Dermis blood vessel endothelial cell (primary cell): ENCODE measurements at places on chromosomes 16 and 17. TPM values are rescaled to one million over a fixed set of nuclear protein-coding genes. Genes with fewer than 3 reads are reported as not detected.
A peak's percentile ranks its signal among the peaks of the same experiment; 100 is the strongest.

The ABI3 gene
- 12.9 and 21.7 TPM in 2 replicates for total RNA-seq

The SLC13A5 gene
- not detected in 2 replicates for total RNA-seq

The SHPK gene
- 21.8 and 29.0 TPM in 2 replicates for total RNA-seq

The CDT1 gene
- 5.8 and 22.2 TPM in 2 replicates for total RNA-seq

DNA sequence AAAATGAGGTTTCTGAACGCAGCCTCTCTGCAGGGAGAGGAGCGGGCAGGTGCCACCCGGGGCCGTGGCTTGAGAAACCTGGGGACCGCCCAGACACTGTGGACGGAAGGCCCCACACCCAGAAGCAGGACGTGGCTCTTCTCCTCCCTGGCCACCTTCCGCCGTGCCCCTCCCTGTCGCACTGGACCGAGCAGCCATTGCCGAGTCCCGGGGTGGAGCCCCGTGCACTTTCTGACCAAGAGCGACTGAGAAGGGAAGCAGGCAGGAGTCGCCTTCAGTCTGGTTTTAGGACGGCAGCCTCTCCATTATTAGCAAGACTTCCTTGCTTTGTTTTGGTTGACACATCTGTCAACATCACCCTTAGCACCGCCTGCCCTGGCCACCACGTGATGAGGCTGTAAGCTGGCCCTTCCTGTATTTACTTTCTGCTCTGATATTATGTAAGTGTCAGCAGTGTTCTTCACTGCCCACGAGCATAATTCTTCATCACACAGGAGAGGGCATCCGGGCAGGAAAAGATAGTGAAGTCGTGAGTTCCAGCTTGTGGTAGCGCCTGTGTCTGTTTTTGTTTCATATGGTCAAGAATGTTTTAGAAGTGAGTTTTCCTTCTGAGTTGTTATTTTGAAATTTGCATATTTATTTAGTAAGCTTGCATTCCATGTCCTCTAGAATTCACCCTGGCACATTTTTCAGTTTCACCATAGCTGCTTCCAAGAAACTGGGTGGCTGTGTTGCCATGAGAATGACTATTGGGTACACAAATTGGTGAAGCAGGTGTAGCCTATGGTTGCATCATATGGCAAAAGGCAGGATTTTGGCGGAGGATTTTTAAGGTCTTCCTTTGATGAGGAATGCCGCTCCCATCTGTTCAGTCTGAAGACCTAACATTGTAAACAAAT, 1.0 kb downstream of the HERPUD1 start:
- DNase-seq, result peak; percentile 90

- DNase-seq, result no peak
These were observed 16.9 kb downstream of the TRIM25 start for GRCh38 chr17:56896968-56897359.

- peak; percentile 49 for DNase-seq
These were observed 727 bp upstream of the TENT4B start for GRCh38 chr16:50152351-50152806.

DNA sequence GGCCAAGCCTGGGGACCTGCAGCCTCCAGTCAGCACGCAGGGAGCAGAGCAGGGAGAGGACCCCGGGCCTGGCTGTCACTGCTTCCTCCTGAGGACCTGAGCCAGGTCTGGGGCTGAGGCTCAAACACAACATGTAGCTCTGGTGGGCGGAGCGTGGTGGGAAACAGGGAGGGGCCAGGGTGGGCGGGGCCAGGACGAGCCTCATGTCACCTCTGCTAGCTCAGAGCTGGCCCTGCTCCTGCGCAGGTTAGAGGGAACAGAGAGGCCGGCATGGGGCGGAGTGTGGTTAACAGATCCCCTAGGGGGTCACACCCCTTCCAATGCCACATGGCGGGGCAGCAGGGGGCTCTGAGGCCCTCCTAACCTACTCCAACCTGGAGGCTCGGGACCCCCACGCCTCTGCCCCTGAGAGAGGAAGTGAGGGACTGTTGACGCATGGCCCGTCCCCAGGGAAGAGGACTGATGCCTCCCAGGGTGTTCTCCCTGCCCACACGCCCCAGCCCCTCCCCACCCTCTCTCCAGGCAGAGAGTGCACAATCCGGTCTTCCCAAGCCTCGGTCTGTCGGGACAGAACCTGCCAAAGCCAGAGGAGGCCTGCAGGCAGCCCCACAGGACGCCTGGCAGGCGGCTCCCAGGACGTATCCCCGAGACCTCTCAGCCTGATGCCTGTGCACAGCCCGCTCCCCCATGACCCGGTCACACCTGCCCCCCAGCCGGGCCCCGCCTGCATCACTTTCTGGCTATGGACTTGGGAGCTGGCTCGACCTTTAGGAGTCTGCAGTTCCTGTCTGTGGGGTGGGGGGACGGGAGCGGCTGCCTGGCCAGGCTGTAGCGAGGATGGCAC, 15.2 kb downstream of the PIEZO1 start:
- DNase-seq, result peak; percentile 42

- DNase-seq, result peak; percentile 15
These were observed 15.2 kb upstream of the C17orf78 start for GRCh38 chr17:37360632-37361031.

GRCh38 chr17:40364121-40364861, at the start of gene GJD3:
TSS of gene GJD3 (minus strand) at chr17:40364737. CDS start at chr17:40363815, 922 bp downstream.
- no peak for DNase-seq

DNA sequence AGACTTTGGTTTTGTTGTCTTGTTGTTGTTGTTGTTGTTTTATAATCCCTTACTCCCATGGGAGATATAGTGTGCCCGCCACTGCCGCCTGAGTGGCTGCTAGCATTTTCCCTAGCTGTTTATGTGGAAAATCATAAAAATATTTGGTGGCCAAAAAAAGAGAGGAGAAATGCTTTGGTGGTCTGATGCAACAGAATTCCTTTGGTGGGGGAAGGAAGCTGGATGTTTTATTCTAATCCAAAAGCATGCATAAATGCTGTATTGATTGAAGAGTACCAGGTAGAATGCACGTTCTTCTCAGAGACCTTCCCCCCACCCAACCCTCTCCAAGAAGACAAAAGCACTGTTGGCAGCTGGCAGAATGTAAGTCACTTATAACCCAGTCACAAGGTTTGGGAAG, 93.2 kb downstream of the C17orf67 start:
- DNase-seq, result no peak

GRCh38 chr16:88626646-88627045, 11.7 kb upstream of the IL17C start:
- no peak for DNase-seq

DNA sequence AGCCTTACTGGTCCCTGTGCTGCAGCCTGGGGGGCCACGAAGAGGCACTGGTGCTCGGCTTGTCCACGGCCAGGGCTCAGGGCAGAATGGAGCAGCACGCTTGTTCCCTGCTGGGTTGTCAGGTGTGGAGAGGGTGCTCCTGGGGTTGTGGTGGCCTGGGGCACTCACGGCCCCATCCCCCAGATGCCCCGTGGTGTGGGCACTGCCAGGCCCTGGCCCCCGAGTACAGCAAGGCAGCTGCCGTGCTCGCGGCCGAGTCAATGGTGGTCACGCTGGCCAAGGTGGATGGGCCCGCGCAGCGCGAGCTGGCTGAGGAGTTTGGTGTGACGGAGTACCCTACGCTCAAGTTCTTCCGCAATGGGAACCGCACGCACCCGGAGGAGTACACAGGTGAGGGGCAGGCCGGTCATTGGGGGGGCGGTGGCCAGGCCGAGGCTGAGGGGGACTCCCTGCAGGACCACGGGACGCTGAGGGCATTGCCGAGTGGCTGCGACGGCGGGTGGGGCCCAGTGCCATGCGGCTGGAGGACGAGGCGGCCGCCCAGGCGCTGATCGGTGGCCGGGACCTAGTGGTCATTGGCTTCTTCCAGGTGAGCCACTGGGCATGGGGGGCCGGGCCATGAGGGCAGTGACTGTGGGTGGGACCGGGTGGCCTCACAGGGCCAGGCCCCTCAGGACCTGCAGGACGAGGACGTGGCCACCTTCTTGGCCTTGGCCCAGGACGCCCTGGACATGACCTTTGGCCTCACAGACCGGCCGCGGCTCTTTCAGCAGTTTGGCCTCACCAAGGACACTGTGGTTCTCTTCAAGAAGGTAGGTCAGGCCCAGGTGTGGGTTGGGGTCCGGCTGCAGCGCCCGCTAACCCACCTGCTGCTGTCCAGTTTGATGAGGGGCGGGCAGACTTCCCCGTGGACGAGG, 1.5 kb downstream of the PDIA2 start:
- DNase-seq, result no peak

GRCh38 chr17:68389041-68389440, 68.3 kb downstream of the WIPI1 start:
- DNase-seq, result no peak

GRCh38 chr17:27489045-27489715, 32.9 kb downstream of the KSR1 start:
- no peak for DNase-seq

DNA sequence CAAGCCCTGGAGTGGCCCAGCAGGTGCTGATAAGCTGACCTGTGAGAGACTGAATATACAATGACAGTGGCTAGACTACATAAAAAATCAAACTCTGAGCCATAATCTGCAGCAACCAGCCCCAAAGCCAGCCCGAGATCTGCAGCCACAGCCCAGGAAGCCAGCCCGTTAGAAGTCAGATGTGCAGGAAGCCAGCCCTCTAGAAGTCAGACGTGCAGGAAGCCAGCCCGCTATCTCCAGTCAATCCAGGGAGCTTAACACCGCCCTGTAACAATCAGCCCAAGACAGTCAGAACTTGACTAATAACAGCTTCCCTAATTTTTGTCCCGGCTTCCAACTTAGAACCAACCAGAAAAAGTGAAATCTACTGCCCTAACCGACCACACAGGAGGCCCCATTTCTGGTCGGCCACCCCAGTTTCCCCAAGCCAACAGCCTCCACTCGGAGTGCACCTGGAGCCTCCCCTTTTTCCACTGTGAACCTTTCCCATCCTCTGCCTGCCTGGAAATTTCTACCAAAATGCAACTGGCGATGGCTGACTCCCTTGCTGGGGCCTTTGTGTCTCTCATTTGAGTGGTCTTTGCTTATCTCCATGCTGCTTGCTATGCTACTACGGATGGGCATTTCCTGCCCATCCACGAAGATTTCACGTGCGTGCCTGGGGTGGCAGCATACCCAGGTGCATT, 769.3 kb downstream of the KCNJ18 start:
- no peak for DNase-seq

- DNase-seq, result no peak
These were observed 8.2 kb upstream of the RNFT1 start for GRCh38 chr17:59972778-59973177.
